ENCODE measurements at places on chromosomes 1 and 21.

DNA sequence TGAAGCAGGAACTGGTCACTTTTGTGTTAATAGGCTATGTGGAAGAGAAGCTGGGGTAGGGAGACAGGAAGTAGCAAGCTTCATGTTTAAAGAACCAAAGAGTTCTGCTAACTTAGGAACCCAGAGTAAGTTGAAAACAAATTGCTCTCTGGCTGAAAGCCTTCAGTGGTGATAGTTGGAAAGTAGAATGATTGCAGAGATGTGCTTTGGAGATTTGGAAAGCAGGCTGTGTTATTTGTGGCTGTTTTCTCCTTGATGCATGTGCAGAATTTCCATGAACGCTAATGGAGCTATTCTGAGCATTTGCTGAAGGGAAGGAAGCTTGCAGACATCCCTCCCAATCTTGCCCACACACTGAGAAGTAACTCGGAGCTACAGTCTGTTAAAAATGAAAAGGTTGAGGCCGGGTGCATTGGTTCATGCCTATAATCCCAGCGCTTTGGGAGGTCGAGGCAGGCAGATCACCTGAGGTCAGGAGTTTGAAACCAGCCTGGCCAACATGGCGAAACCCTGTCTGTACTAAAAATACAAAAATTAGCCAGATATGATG is 45.7 kb downstream of the TCEANC2 start:
- DNase-seq: no peak

DNA sequence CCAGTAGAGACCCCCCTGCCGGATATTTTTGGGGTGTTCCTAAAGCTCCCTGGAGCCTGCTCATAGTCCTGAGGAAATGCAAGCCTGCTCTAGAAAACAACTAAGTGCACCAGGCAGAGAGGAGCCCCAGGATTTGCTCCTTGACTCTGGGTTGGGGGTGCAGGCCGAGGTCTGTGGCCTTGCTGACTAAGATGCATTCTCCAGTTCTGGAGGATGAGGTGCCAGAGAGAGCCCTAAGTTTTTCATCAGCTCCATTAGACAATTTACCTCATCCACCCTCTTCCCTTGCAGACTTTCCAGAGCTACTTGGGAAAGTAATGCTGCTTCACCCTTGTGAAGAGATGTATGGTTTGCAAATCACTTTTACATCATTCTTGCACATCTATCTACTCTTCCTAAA is 9.1 kb downstream of the TUFT1 start:
- DNase-seq: no peak

GRCh38 chr1:37473431-37474045 is 842 bp upstream of the ZC3H12A start:
- no peak for DNase-seq

DNA sequence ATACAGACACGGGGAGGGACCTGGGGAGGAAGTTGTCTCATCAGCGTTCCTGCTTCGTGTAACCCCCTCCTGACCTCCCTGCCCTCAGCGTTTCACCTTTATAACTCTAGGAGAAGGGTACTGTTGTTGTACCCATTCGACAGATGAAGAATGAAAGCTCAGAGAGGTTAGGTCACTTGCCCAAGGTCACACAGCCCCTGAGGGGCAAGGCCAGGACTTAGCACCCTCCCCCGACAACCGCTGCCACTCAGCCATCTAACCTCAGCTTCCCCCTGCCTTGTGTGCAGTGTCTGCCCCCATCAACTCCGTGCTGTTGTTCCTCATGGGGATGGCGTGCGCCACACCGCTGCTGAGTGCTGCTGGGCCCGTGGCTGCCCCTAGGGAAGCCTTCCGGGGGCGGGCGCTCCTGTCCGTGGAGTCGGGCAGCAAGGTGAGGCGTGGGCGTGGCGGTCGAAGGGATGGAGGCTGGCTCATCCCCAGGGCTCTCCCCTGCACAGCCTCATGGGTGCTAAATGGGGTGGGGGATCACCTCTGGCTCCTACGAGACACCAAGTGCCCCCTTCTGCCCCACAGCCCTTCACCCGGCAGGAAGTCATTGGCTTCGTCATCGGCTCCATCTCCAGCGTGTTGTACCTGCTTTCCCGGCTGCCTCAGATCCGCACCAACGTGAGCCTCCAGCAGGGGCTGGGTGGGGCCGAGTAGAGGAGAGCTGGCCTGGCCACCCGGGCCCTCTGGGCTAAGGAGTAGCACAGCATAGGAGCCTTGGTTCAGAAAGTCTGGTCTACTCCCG is 14.0 kb downstream of the SLC66A1 start:
- DNase-seq: no peak

- no peak for DNase-seq
Measured at GRCh38 chr1:196209983-196210382, 398.3 kb downstream of the KCNT2 start.

DNA sequence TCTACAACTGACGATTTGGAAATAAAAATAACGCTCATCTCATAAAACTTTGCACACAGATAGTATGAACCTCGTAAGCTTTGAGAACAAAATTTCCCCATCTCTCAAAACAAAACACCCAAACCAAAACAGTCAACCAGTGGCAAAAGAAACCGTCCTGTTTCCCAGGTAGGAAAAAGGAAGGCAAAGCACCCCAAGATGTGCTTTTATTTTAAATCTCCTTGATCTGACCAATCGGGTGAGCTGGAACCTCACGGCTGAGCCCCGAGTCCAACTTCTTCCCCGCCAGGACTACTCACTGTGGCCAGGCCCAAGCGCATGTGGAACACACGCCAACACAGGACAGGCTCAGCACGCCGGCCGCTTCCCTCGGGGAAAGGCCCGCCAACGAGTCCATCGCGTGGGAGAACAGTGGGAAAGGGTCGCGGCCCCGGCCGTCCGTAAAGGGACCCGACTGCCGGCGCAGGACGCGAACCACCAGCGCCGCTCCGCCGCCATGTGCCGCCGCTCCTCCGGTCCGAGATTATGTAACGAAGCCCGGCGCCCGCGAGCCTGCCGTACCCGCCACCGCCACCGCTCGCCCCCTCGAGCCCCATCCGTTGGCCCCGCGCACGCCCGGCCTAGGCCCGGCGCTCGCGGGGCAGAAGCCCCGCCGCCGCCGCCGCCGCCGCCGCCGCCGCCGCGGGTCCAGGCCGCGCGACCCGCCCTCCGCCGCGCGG is 759 bp downstream of the AHCTF1 start:
- DNase-seq: peak; percentile 32

DNA sequence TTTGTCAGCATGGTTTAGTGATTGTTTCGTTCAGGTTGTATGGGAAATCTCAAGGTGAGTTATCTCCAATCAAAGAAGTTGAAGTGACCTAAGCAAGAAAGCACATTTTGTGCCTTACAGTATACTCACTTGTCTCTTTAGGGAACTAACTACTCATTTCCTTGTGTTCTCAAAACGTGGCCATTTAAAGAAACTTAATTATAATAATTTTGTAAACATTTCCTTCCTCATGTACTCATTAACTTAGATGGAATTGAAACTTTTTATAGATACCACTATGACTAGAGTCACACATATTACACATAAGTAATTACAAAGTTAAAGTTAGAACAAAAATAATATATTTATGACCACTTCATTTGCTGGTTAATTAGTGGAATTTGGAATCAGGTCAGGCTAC is 552.6 kb downstream of the MRPL39 start:
- no peak for DNase-seq

DNA sequence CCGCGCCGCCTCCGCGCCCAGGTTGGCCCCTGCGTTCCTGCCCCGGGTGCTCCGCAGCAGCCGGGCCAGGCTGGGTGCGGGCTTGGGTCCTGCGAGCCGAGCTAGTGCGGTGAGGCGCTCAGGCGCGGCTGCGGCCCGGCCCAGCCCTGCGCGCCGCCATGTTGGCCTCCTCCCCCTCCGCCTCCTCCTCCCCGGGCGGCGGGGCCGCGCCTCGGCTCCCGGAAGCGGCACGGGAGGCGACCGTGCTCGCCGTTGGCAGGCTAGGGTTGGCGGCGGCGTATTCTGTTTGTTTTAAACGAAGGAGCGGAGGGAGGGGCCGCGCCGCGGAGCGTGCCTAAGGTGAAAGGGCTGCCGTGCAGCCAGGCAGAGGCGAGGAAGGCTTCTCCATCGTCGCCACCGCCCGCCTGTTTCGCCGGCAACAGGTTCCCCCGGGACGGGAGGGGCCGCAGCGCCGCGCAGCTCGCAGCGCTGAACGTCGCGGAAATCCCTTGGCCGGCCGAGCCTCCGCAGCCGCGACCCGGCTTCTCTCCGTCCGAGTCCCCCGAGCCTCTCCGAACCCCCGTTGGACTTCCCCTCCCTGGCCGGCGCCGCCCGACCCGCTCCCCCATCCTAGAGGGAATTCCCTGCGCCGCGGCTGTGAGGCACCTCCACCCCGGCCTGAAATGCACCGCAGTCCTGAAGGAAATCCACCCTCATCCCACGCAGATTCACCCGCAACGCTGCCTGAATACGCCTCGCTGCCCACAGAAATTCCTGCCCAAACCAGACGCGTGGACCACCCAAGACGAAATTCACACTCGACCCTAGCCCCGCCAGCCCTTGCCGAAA is at the start of gene USP24:
TSS of gene USP24 (minus strand) at position 171 of the 828 bp plus-strand sequence. CDS start 251 bp downstream, outside the sequence.
- DNase-seq: peak; percentile 80

DNA sequence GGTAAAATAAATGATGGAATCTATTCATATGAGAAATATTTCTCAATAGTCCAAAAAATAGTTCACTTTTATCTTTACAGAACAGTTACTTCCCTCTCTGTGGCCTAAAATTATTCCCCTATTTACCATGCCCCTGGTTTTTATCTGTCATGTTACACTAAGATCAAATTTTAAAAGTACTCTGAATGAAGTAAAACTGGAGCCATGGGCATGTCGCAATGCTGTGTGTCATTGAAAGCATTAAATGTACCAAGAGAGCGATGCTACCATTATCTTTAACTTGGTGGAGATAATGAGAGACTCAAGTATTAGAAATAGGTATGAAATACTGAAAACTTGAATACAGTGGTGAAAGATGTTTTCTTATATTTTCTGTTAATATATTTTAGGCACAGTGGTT is 146.2 kb downstream of the KCNT2 start:
- DNase-seq: no peak

DNA sequence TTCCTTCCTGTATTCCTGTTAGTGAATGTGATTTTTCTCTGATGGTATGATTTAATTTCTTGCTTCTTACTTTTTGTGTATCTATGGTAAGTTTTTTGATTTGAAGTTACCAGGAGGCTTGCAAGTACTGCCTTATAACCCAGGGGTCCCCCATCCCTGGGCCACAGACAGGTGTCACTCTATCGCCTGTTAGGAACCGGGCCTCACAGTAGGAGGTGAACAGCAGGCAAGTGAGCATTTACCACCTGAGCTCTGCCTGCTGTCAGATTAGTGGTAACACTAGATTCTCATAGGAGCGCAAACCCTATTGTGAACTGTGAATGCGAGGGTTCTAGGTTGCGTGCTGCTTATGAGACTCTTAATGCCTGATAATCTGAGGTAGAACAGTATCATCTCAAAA is 143.3 kb downstream of the RPS6KC1 start:
- DNase-seq: no peak

DNA sequence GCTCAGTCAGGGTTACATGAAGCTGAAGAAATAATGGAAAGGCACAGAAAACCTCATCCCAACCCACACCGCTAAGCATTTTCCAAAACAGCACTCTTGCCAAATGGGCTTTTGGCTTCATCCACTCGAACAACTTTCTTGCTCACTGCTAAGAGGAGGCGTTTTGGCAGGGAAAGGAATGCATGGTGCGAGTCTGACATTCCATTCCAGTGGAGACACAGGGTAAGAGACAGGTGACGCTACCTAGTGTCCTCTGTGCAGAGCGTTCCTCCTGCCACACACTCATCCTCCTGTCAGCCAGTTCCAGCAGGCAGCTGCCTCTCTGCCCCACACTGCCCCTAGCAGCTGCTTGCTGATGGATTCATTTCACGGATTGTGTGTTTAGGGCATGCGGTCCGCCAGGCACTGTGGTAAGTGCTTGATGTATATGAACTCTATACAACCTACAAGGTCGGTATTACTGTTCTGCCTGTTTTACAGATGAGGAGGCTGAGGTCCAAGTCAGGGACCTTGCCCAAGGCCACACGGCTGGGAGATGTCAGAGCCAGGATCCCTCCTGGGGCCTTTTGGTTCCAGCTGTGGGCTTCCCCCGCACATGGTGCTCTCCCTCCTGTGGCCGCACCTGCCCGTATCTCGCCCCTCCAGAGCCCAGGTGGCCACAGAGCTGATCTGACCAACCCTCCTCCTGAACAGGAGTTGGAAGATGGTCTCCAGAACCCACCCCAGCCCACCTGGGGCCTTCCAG is 25.7 kb upstream of the BACE2 start:
- DNase-seq: peak; percentile 47

DNA sequence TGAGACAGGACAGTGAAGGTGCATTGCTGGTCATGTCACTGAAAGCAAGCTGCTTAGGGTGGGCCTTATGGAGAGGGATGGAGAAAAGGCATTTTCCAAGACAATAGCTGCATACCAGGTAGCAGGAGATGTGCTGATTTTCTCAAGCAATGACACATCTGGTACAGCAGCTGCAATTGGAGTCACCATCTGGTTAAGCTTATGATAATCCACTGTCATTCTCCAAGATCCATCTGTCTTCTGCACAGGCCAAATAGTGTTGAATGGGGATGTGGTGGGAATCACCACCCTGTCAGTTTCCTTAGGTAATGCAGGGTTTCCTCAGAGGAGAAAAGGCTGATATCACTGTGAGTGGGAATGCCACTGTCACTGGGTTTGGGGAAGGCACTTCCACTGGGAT is 54.6 kb downstream of the ADSS2 start:
- DNase-seq: no peak

- DNase-seq: no peak
Measured at GRCh38 chr1:92990828-92991227, 29.6 kb upstream of the DIPK1A start.

GRCh38 chr1:217431395-217431794 is 199.5 kb downstream of the GPATCH2 start:
- no peak for DNase-seq

DNA sequence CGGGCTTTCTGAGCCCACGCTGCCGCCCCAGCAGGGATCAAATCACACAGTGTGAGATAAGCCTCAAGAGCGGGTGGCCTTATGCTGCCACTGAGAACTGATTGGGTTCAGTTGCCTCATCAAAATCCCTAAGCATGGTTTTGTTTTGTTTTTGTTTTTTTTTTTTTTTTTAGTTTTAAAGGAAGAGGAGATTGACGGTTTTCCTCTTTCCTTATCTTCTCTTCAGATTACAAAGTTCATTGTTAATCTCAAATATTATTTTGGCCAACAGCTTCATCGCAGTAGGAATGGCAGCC is 651 bp downstream of the COA6 start:
- no peak for DNase-seq

DNA sequence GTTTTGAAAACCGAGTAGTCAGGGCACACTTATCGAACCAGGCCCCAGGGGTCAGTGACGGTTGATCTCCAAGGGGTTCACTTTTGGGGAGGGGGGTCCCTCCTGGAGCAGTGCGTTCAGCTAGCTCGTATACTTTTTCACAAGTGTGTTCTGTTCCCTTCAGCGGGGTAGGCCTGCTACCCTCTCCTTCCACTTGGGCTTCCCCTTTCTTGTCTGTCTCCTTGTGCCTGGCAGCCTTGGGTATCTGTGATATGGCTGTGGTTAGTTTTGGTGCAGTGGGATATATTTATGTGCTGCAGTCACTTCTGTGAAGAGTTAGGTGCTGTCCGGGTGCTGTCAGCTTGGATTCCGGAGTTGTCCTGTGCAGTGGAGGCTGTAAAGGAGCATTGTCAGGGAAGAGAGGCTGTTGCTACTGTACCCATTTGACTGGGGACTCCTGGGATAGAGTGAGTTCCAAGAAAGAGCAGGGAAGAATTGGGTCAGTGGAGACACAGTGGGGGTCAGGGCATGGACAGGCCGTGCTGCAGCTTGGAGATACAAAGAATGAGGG is 29.7 kb downstream of the ADARB1 start:
- DNase-seq: no peak
